ENCODE measurements at places on chromosomes 4 and X. TPM values are rescaled to one million over a fixed set of nuclear protein-coding genes. Genes with fewer than 3 reads are reported as not detected.

DNA sequence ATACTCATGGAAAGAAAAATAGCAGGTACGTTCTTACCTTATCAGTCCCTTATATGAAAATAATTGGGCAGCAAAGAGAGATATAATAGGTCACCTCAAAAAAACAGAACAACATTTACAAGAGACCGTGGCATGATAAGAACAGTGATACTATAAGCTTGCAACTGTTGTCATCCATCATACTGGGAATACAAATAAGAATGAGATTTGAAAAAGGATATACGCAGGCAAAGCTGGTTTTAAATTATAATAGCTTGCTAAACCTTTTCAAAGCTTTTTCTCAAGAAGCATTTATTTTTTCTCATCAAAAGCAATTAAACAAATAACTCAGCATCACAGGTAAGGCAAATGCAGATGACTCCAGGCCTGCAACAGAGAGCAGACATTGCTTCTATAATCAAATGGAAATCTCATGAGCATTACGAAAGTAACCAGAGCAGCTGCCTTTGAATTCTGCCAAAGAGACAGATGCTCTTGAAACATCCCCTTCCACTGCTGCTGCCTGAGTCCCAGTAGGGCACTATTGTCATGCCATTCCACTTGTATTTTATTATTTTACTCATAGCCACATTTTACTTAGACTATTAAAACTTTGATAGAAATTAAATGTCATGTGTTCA, 620.6 kb upstream of the GNPDA2 start:
- DNase-seq = no peak

- no peak for DNase-seq
Observed at GRCh38 chrX:73965833-73966232, 338.1 kb upstream of the ZCCHC13 start.

DNA sequence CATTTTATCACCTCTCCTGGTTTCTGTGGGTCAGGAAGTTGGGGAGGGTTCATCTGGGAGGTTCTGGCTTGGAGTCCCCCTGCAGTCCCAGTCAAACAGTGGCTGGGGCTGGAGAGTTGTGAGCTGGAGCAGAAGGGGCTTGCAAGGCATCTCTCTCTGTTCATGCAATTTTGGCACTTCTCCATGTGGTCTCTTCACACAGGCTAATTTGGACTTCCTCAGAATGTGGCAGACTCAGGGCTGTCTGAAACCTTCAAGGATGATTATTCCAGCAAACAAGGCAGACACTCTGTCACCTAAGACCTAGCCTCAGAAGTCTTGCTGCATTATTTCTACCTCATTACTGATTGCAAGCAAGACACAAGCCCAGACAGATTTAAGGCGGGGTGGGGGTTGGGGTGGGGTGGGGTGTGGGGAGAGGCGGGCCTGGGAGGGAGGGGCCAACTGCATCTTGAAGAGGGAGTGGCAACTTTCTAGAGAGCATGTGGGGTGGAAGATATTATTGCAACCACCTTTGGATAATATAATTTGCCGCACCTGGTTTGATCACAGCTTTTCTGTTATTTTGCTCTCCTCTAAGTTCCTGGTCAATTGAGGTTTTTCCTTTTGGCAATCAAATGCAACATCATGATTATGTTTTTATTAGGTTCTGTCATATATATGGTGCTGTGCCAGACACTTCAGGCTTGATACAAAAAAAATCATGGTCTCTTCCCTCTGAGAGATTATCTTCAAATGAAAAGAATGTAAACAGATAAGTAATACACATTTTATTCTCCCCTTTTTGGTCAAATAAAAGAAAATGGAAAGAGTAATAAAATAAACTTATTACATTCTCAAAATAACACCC, 799.5 kb downstream of the RPA4 start:
- DNase-seq = no peak

DNA sequence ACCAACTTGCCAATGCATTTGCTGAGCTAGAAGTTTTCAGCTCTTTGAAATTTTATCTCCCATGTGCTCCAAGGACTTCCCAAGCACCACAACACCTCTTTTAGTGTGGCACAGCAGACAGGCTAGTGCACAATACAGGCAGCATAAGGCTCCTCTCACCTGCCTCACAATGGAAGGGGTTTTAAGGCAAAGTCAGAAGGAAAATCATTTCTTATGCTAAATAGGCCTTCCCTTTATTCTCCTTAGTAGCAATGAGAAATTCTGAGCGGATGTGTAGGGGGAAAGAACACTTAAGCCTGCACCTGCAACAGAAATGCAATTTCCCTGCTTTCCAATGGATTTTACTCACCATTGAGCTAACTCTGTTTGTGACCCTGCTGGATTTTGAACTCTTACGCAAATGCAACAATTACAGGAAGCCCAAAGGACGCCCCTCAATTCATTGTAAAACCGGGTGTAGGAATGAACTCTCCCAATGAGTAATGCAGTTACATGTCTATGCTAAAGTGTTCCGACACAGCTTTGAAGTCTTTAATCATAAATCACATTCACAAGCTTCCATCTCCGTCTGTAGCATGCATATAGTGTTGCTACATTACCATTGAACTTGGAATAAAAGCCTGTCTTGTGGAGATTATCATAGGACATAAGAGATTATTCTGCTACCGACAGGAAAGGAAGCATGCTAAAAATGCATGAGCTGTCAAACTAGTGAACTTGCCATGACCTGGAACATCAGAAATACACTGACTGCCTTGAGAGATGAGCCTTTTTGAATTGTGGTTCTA, 1084.9 kb downstream of the RPA4 start:
- DNase-seq = no peak

- no peak for DNase-seq
Observed at GRCh38 chr4:183888564-183888963, 16.5 kb upstream of the STOX2 start.

DNA sequence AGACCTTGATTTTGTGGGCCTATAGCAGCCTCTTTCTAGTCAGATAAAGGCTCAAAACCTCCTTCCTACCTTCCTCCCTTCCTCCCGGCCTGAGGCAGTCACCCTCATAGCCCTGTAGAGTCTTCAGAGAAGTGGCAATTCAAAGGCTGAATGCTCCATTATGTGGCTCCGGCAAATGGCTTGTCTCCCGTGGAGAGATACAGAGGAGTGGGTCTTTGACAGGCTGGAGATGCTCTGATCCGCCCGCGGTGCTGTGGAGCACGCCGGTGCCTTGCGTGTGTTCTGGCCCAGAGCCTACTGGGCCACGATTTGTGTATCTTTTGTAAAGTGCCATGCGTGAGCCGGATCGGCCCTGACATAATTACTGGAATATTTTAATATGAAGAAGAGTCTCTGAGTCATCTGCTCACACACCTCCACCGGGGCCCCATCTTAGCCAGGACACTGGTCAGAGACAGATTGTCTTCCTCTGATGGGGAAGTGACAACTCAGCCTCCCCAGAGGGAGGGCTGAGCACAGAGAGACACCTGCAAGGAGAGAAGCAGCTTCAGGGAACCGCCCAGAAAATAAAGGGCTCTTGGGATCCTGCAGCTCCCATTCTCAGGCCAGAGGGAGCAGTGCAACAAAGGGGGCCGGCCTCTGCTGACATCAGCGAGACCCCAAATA, 88.7 kb downstream of the DCTD start:
- DNase-seq = no peak

DNA sequence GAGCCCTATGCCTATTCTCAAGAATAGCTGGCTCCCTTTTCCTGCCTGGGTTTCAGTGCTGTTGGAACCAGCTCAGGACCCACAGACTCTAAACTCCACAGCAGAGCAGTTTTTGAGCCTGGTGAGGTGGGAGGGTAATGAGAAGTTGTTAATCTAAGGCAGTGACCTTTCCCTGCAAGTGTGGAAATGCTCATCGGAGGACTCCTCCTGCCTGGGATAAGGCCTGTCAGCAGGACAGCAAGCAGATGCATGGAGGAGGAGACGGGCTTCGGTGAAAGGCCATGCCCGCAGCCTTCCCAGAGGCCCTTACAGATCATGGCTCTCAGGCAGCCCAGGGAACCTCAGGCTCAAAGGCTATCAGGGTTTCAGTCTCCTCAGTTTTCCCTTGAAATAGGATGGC, 70.0 kb upstream of the SHISA3 start:
- DNase-seq = peak; percentile 29

GRCh38 chr4:171715973-171716372, 97.2 kb upstream of the GALNTL6 start:
- no peak for DNase-seq

GRCh38 chrX:24846550-24847150, 152.9 kb downstream of the POLA1 start:
- no peak for DNase-seq

DNA sequence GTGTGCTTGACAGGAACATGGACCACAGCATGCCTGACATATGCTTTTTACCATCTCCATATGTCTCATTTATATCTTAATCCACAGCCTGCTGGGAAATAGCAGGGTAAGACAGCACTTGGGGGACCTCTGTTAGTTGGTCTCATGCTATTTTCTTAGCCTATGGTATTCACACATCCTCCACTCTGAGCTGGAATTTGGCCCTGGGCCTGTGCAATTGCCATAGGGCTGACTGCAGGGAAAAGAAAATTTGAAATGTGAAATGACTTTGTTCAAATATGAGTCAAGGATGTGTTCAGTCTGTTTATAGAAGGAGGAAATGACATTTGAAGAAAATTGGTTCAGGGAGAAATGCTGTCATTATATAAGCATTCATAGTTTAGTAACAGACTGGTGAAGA, 9.6 kb upstream of the MAP7D3 start:
- no peak for DNase-seq

DNA sequence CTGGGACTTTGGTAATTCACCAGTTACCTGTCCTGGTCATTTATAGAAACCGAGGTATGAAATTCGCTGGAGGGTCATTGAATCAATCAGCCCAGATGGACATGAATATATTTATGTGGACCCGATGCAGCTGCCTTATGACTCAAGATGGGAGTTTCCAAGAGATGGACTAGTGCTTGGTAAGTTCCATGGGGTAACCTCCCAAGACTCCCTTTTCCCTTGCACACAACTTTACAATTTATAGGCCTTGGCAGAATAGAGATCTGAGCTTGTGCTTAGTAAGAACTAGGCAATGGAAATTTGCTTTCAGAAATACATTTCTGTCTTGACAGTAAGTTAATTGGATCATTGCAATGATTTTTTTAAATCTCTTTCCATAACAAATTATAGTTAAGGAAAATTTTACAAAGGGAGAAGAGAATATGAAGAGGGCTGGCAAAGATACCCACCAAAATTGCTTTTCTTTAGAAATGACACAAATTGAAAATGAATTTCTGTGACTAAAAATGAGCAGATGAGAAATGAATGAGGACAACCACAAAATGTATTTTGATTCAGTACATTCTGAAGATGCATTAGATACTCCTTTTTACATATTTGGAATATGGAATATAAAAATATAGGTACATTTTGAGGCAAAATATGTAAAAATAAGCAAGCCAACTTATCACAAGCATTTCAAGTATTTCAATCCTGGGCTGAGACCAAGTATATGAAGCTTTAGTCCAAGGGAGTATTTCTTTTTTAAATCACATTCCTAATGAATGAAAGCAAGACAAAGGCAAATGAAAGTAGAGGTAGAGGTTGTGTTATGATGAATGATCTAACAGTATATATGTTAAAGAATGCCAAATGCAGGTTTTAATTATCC, 45.9 kb downstream of the PDGFRA start:
- DNase-seq = no peak

DNA sequence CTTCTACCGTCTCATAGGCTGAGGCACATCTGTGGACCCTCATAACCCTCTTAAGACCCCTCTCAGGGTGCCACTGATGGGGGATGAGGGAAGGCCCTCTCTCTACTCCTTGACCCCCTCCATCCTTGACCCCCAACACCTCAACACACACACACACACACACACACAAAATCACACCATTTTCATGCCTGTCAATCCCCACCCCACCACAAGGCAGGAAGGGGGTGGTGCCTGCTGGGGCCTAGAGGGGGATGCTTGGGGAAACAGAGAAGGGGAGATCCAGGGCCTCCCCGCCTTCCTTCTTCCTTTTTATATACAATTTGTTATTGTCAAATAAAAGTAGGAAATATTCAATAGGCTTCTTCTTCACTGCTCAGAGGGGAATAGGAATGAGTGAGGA, 1.2 kb upstream of the EBP start:
- DNase-seq = no peak

- no peak for DNase-seq
Observed at GRCh38 chrX:53440621-53441517, 6.7 kb upstream of the HSD17B10 start.

- DNase-seq = no peak
Observed at GRCh38 chr4:141210168-141210567, 10.5 kb upstream of the ZNF330 start.

DNA sequence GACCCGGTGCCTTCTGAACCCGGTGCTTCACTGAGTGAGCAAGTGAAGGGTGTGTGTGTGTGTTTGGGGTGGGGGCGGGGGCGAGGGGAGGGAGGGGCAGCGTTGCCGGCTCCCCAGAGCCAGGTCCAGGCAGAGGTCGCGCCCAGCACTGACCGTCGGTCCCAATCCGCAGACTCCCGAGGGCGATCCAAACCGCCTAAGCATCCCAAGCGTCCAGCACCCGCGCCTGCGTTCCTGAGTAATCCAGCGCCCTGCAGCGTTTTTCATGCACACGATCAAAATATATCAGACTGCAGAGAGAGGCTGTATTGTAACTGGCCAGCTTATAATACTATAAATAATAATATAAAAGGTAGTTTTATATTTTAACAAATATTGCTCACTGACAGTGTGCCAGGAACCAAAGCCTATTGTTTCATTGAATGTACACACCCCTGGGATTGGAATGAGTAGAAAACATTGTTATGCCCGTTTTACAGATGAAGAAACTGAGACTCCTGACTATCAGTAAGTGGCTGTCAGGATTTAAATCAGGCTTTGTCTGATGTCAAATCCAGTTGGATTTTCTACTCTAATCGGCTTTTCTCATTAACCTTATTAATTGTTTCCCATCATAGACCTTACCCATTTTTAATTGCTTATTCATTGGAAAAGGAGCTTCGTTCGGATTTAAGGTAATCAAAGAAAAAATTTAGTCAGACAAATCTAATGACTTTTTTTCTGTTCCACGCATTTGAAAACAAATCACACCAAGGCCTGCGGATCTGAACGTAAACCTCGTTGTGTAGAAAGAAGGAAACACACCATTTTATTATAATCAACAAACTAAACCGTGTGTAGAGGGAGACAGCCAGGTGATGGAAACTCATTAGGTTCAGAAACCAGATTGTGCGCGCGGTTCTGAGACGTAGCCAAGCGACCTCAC, 4.0 kb upstream of the NKX3-2 start:
- DNase-seq = no peak

GRCh38 chr4:121408-122084, 2.8 kb upstream of the ZNF718 start:
- no peak for DNase-seq

GRCh38 chrX:13283950-13284546, 35.8 kb downstream of the ATXN3L start:
- DNase-seq = no peak

The GPR34 gene
- total RNA-seq = not detected

The DACH2 gene
- not detected for total RNA-seq

The AMMECR1 gene
- total RNA-seq = 8.5 TPM

The RAP1GDS1 gene
- 141 TPM for total RNA-seq

The REPS2 gene
- total RNA-seq = 1.1 TPM

All from Karpas-422 (cell line).